ENCODE measurements at places on chromosomes 3 and 15.
A peak's percentile ranks its signal among the peaks of the same experiment; 100 is the strongest.

- DNase-seq = no peak
Observed at GRCh38 chr3:38314764-38315487, 31.7 kb upstream of the XYLB start.

- peak; percentile 86 for DNase-seq
Observed at GRCh38 chr15:45205192-45205591, 17.4 kb upstream of the SHF start.

GRCh38 chr15:63048776-63049665 lies 6.5 kb downstream of the TPM1 start:
- DNase-seq = peak; percentile 78

DNA sequence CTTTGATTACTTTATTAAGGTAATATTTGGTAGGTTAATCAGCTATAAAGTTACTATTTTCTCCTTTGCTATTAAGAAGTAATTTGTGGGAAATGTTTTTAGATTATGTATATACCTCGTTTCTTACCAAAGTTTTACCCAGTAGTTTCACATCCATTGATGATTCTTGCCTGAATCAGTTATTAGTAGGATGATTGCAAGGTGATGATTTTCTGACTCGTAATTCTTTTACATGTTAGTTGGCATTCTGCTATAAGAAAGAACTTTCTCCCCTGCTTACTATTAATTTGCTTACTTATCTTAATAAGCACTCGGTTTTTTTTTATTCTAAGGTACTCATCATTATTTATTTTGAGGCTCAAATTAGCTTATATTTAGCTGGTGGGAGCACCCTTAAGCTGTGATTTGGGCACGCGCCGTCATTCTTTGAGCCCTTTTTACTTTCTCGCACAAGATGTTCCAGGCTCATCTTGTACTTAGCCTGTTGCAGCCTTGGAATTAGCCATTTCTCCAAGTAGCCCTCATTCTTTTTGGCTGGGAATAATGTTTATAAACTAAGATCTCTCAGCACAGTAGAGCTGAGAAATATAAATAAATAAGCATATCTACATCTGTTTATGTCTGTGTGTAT lies 15.3 kb downstream of the USP3 start:
- no peak for DNase-seq

GRCh38 chr3:187072511-187072910 lies 66.8 kb downstream of the RPL39L start:
- no peak for DNase-seq

- no peak for DNase-seq
Observed at GRCh38 chr3:137761099-137761562, 3.0 kb upstream of the SOX14 start.

DNA sequence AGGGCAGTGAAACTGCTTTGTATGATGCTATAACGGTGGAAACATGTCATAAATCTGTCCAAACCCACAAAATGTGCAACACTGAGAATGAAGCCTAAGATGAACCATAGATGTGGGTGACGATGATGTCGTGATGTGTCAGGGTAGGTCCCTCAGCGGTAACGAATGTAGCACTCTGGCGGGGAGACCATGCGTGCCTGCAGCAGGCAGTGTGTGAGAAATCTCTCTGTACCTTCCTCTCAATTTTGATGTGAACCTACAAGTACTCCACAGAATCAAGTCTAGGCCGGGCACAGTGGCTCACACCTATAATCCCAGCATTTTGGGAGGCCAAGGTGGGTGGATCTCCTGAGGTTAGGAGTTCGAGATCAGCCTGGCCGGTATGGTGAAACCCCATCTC lies 268.2 kb upstream of the LYSMD4 start:
- DNase-seq = no peak

DNA sequence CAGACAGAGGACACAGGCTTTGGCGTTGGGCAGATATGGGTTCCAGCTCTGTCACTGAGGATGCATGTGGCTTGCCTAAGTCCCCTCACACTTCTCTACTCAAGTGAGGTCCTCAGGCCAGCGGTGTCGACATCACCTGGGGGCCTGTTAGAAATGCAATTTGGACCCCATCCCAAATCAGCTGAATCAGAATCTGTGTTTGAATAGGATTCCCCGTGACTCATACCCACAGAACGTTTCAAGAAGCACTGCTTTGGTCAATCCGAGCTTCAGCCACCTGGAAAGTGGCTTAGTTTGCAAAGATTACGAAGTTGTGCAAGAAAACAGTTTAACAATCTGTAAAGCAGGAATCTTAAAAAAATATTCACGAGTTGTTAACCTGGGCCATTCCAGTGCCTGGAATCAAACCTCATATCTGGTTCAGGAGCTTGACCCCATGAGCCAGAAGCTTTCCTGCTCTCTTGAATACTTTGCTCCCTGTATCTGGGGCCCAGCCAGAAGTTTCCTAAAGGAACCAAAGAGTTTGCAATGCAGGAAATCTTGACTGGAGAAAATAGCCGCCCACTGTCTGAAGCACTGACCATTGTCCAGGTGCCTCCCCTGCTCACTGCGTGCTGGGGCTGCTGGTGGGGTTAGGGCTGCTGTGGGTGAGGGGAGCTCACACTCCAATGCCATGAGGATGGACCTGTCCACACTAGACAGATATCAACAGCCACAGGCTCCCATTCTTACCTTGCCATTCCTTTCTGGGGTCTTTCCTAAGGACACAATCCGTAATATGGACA lies 208.5 kb upstream of the LINGO1 start:
- DNase-seq = peak; percentile 88

GRCh38 chr15:69398491-69398891 lies 15.7 kb upstream of the KIF23 start:
- no peak for DNase-seq

- no peak for DNase-seq
Observed at GRCh38 chr3:159239059-159239458, 437.2 kb downstream of the MFSD1 start.

DNA sequence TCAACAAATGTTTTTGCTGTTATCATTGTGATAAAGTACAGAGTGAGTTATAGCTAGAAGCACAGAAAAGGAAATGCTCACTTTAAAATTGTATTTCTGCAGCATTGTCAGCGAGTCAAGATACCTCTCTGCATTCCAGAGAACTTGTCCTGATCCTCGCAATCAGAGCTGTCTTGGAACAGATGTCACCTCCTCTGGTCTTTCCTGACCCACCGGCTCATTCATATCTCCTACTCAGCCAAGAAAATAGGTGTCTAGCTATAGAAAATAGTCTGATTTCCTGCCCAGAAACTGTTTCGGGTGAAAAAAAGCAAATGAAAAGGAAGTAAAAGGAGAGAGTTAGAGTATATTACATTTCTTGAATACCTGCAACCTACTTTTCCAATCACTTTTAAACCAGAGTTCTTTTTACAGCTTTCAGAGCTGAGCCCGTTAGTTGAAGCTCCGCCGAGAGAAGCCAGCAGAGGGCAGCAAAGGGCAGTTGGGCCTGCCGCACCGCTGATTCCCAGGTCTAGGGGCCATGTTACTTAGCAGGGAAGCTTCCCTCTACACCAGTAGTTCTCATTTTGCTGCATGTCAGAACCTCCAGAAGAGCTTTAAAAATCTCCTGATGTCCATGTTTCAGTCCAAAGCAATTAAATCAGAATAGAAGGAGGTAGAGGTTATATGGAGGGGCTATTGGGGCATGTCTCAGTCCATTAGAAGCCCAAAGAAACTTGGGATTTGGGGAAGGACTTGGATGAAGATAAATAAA lies 185.7 kb upstream of the THRB start:
- DNase-seq = peak; percentile 77

DNA sequence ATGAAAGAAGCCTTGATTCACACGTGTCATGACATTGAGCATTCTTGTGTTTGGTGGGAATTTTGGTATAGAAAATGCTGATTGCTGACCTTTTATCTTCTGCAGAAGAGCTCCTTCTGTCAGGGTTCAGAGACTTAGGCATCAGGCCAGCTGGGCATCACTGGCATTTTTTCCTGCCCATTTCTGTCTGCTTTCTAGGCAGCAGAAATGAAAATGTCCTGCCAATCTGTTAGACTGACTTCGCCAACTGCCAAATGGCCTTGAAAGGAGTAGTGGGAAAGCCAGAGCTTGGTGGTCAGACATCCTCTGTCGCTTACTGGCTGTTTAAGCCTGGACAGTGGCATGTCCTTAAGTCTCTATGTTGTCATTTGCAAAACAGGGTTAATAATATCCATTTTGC lies 57.4 kb downstream of the EEFSEC start:
- no peak for DNase-seq

- peak; percentile 48 for DNase-seq
Observed at GRCh38 chr3:28028554-28028953, 212.9 kb upstream of the CMC1 start.

DNA sequence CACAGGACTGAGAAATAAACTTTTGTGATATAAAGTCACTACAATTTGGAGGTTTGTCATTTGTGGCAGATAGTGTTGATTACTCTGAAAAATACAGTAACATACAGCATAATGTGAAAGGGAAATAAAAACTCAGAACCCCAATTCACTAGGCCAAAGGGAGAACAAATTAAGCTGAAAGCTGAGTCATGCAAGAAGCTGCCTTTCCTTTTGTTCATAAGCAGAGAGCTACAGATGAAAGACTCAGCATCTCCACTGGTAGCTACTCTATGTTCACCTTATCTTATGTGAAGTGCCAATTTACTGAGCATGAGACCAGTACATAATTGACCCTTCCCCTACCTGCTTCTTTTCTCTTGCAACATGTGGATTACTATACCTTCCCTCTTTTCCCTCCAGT lies 19.3 kb upstream of the SLTM start:
- peak; percentile 58 for DNase-seq

DNA sequence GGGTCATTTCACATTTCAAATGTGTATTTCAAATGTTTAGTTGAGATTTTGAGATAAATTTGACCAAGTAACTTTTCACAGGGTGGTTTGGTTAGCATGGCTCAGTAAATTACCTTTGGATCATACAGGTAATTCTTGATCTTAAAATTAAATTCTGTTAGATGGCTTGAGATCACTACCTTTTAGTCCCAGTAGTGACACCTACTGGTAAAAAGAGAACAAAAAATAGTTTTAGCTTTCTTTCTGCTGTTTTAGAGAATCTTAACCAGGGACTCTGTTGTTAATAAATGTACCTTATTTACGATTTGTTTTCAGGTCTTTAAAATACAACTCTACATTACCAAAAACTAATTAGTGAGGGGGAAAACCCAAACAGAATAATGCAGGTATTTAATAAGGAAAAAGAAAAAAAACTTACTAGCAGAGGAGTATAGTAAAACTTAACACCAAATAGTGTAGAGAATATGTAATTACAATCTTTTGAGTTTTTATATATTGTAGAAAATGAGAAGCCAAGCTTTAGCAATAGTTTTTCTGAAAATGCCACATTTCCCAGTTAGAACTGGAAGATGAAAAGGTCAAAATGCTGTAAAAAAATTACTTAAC lies 620.3 kb upstream of the AGTR1 start:
- peak; percentile 67 for DNase-seq

DNA sequence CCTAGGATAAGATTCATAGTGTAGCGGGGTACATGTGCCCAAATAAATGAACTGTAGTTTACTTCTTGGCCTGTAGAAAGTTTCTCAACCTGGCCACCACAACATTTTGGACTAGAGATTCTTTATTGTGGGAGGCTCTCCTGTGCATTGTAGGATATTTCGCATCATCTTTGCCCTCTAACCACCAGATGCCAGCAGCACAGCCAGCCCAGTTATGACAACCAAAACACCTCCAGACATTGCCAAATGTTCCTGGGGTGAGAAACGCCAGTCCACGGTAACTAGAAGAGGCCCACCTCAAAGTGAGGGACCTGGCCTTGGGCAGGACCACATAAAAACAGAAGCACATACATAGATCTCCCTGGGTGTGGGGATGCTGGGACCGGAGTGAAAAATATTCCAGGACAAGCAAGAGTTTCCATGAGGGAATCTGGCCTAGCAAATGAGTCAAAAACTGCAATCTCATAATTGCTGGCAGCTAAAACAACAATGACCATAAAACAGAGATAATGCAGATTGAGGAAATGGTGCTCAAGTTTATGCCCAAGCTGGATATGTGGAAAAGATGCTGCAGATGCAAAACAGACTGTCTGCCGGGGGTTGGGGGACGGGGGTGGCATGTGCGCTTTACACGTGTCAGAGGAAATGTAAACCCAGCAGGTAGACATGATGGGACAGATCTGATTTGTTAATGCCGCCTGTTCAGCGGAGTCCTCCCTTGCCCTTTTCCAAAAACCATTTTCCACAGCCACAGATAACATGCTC lies 39.7 kb downstream of the ARHGEF3 start:
- DNase-seq = no peak

DNA sequence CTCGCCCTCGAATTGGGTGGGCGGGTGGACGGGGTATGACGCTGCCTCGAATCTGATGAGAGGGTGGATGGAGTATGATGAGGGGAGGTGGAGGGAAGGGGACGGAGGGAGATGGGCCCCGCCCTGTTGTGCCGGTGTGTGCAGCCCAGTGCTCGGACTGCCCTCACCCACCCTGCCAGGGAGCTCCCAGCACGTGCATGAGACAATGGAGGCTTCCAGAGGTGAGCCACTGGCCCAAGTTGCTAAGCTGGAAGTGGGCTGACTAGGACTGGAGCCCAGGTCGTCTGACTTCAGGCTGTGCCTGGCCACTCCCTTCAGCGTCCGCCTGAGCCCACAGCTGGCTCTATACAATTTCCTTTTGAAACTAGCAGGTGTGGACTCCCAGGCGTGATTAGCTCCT lies 47.0 kb upstream of the CTSH start:
- no peak for DNase-seq

DNA sequence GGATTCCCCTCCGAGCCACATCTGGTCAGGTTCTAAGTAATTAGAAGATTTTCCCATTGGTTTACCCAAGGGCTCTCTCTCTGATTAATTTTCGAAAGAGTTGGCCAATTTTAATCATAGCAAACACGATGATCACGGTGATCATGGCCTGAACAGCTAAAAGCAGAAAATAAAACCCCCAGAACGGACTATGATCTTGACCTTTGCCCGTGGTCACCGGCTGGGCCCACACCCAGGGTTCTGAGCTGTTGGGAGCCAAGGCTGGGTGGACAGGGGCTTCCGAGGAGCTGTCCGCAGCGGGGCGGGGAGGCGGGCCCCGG lies 2.6 kb downstream of the GP5 start:
- DNase-seq = no peak

- DNase-seq = peak; percentile 81
Observed at GRCh38 chr15:81265944-81266775, 57.8 kb downstream of the STARD5 start.

GRCh38 chr3:180351601-180352000 lies 250.4 kb upstream of the TTC14 start:
- DNase-seq = no peak

DNA sequence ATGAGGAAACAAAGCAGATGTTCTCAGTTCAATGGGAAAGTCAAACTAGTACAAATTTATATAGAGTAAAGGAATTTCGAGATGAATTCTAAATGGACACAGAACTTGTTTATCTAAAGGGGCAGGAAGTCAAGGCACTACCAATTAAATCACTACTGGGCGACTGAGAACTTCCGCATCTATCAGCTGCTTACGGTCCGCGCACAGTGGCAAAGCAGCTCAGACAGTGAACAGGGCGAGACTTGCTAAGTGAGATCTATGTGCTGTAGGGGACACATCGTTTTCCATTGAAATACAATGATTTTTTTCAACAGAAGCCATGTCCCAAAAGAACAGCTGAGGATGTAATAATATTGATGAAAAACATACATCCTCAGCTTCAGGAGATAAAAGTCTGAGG lies 105.0 kb downstream of the CHRNA7 start:
- DNase-seq = no peak
